CD4-positive, alpha-beta memory T cell (primary cell): ENCODE measurements at places on chromosomes 6 and 20. TPM values are rescaled to one million over a fixed set of nuclear protein-coding genes. Genes with fewer than 3 reads are reported as not detected.

PDYN gene
- total RNA-seq, result not detected

VSX1 gene
- total RNA-seq, result not detected

EYA2 gene
- not detected for total RNA-seq

FAM217A gene
- total RNA-seq, result not detected

KCNK15 gene
- not detected for total RNA-seq

PLN gene
- total RNA-seq, result not detected

DNA sequence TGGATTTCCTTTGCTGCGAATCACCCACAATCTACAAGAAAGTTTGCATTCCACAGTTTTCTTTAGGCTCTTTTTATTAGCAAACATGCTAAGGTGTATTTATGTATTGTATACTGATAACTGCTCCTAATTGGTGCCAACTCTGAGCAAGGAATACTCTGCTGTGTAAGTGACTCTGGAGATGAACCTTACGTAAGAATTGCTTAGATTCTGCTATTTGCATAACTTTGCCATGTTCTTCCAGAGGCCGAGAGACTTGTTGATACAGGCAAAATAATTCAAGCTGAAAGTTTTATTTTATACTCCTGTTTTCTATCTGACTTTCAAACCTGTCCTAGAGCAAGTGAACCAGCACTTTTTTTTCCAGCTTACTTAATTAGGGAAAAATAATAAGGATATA, 461.3 kb downstream of the GJA1 start:
- H3K36me3 ChIP-seq, result no peaks in the 10 kb centered on the region
- H3K27me3 ChIP-seq, result no peaks in the 10 kb centered on the region
- H3K27ac ChIP-seq, result no peak overlapping the region
- H3K4me1 ChIP-seq, result no peaks in the 10 kb centered on the region
- H3K4me3 ChIP-seq, result no peak overlapping the region
- no peak for DNase-seq

DNA sequence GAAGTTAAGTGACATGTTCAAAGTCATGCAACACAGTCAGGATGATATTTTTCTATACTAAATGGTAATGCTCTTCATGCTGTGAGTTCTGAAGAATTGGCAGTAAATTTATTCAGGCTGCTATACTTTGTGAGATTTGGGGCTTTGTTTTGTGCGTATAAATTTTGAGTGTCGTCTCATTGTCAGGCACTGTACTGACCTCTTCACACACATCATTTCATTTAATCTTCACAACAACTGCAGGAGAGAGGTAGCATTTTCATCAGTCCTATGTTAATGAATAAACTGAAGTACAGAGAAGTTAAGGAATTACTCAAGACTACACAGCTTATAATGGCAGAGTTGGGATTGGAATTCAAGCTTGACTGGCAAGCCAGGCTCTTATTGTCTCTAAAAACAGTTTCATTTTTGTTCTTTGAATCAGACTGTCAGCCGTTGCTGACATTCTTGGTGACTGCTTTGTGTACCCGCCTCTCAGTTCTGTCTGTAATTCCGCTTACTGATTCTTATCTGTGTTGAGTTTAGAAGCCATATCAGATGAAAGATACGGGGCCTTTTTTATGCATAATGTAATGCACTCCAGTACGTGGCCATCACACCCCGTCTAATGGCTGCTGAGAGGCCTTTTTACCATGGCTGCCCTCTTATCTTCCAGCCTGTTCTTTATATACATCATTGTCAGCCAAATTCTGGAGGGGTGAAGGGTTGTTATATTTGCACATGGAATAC, 274.9 kb downstream of the UTRN start:
- H3K4me3 ChIP-seq, result no peak overlapping the region
- no peaks in the 10 kb centered on the region for H3K27me3 ChIP-seq

- H3K4me3 ChIP-seq, result no peak overlapping the region
- DNase-seq, result no peak
- H3K36me3 ChIP-seq, result no peaks in the 10 kb centered on the region
These were observed 136.4 kb downstream of the TBXT start for GRCh38 chr6:166031275-166031674.

- H3K36me3 ChIP-seq, result no peaks in the 10 kb centered on the region
- no peak overlapping the region for H3K4me3 ChIP-seq
- H3K27me3 ChIP-seq, result no peaks in the 10 kb centered on the region
- H3K4me1 ChIP-seq, result no peaks in the 10 kb centered on the region
- DNase-seq, result no peak
- no peak overlapping the region for H3K27ac ChIP-seq
These were observed 223.7 kb downstream of the TAF4 start for GRCh38 chr20:61841966-61842365.

GRCh38 chr6:148455225-148455624, 112.6 kb downstream of the SASH1 start:
- H3K36me3 ChIP-seq, result no peaks in the 10 kb centered on the region
- DNase-seq, result no peak
- H3K4me3 ChIP-seq, result no peak overlapping the region
- peaks cover 21% of the 10 kb centered on the region for H3K4me1 ChIP-seq

DNA sequence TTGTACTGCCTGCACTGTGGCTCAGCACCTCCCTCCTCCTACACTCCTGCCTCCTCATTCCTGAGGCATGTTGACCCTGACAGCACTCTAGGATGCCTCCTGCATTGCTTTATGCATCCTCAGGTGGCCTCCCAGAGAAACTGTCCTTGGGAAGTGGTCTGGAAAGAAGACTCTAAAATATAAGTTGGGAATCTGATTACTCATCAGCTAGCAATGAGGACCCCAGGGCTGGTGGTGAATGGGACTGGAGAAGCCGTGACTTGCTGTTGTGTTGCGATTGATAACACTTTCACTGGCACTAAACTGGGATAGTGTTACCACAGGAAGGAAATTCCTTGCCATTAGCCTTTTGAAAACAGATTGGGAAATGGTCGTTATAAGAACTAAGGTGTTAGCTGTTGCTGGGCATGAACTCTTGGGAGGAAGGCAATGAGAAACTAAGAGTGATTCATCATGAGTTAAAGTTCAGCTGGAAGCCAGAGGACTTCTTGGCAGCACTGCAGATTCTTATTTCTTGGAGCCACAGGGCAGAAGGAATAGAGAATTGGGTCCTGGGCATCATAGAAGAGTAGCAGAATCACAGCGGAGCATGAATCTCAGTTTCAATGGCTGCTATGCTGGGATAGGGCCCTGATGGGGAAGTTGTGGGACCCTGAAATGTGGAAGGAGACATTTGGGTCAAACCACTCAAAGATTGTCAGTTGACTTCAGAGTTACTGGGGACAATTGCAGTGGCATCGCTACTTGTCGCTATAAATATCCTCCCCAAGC, 10.1 kb upstream of the SIRPD start:
- H3K27me3 ChIP-seq, result no peaks in the 10 kb centered on the region
- no peak for DNase-seq
- H3K36me3 ChIP-seq, result no peaks in the 10 kb centered on the region
- H3K4me1 ChIP-seq, result no peaks in the 10 kb centered on the region

DNA sequence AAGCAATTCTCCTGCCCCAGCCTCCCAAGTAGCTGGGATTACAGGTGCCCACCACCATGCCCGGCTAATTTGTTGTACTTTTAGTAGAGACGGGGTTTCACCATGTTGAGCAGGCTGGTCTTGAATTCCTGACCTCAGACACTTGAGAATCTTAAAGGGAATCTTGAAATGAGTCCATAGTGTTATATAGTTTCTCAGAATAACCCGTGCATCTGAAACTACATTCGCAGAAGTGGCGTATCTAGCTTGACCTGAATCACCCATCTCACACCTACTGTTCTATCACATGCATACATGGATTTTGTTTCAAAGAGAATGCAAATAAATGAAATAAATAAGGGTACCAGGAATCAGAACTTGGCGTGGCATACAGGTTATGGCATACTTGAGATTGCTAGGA, 65.0 kb downstream of the NCOA7 start:
- H3K4me3 ChIP-seq, result no peak overlapping the region
- no peaks in the 10 kb centered on the region for H3K27me3 ChIP-seq
- DNase-seq, result no peak
- H3K36me3 ChIP-seq, result no peaks in the 10 kb centered on the region
- no peak overlapping the region for H3K27ac ChIP-seq

DNA sequence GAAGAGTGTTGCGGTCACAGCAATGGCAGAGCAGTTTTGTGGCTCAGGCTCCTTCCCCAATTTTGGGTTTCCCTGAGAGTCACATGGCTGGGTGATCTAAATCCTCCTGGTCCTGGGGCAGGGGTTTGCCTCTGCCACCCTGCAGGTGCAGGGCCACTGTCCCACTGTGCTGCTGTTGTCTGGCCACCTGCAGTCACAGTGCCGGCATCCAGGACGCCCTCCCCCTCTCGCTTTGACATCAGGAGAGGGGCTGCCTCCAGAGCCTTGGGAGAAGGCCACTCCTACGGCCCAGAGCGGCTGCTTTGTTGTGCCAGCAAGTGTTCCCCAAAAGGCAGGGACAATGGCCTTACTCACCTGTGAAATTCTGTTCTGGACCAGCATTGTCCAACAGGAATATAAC, 449.0 kb downstream of the QKI start:
- no peak for DNase-seq
- no peak overlapping the region for H3K4me3 ChIP-seq
- no peaks in the 10 kb centered on the region for H3K4me1 ChIP-seq
- H3K36me3 ChIP-seq, result no peaks in the 10 kb centered on the region
- H3K27me3 ChIP-seq, result no peaks in the 10 kb centered on the region
